ENCODE measurements at places on chromosomes 4 and X.
A peak's percentile ranks its signal among the peaks of the same experiment; 100 is the strongest.

GRCh38 chrX:153761863-153762262 lies 2.2 kb upstream of the PLXNB3 start:
- DNase-seq = no peak

DNA sequence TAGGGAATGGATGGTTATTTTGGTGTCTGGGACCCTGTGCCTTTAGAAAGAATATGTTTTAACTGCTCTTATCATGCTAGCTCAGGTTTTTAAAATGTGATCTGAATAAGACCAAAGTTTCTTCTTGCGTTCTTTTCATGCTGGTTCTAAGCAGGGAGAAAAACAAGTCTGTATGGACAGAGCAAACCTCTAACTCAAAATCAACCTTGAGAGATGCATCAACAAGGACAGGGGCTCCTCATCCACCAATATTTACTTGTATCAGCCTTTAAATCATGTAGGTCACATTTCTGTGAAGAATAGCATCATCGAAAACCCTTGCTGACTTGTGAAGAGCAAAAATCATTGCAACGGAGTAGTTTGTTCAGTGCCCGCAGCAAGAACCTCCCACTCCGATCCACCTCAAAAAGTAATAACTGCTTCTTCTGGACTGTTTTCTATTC lies 1.2 kb downstream of the ATP10D start:
- DNase-seq = no peak

- no peak for DNase-seq
Measured at GRCh38 chr4:1164040-1164439, 8.3 kb downstream of the SPON2 start.

- DNase-seq = no peak
Measured at GRCh38 chr4:140186651-140187315, 32.8 kb upstream of the MAML3 start.

GRCh38 chr4:172986114-172986513 lies 182.5 kb upstream of the GALNT7 start:
- DNase-seq = no peak

DNA sequence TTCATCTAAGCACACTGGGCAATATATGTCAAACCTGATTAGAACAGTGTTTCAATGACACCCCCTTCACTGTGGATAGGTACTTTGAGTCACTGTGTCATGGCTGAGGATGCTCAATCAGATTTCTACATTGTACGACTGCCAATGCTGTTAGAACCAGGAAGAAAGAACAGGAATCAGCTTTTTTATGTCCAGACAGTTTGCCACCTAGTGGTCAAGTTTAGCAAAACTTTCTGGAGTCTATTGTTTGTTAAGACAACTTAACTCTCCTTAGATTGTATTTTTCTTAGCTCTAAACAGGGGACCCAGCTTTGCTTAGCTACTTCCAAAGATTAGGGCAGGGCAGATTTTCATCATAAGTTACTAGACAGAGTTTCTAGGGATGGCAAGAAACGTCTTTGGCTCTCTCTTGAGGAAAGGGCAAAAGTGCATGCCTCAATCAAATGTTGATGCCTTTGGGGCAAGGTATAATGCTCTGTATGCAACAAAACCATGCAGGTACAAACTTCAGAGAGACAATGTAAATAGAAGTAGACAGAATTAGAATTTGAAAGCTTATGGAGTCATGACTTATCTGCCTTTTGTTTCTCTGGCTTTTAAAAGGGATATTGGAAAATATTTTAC lies 40.5 kb upstream of the BMP3 start:
- DNase-seq = no peak

- DNase-seq = no peak
Measured at GRCh38 chr4:111475001-111475400, 670.3 kb upstream of the FAM241A start.

DNA sequence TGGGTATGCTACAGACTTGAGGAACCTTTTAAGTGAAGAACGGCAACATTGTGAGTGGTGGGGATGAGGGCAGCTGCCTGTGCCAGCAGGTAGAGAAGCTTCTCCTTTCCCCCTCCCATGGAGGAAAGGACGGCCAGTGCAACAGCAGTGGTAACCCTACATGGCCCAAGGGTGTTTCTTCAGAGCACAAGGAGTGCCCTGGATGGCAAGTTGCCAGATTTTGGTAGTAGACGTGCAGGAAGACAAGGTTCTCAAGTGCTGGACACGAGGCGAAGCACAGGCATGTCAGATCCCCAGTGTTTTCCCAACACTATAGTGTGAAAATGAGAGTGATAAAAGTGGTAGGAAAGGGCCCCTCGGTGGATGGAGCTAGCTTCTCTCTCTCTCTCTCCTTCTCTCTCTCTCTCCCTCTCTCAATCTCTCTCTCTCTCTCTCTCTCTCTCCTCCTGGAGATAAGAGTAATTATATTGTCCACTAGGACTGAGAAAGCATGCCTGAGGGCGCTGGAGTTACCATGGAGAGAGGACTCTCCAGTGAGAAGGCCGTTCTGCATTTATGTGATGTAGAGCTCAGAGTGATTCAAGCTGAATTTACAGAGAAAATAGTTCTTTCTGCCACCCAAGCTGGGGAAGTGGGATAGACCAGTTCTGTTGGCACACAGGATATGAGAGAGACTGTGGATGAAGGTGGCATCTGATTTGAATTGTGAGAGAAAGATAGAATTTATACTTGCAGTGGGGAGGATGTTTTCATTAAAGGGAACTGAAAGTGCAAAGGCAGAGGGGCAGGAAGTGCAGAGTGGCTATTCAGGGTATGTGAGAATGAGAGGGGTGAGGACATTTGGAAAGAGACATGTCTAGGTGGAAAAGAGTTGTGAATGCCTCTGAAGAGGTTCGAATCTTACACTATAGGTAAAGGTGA lies 25.7 kb upstream of the TRPC3 start:
- DNase-seq = no peak

DNA sequence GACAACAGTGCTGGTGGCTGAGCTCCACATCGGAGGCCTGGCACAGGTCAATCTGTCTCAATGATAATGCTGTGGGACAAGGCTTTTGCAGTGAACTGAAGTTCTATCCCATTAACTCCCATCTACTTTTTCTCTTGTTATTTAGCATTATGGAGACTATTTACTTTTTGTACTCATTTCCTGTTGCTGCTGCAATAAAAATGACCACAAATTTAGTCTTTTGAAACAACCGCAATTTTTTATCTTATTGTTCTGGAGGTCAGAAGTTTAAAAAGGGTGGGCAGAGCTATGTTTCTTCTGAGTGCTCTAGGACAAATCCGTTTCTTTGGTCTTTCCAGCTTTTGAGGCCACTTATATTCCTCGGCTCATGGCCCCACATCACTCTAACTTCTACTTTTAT lies 111.0 kb upstream of the PITX2 start:
- DNase-seq = no peak

GRCh38 chrX:151476604-151477303 lies 79.7 kb downstream of the VMA21 start:
- no peak for DNase-seq

- peak; percentile 11 for DNase-seq
Measured at GRCh38 chr4:37889849-37890800, 759 bp upstream of the TBC1D1 start.

- no peak for DNase-seq
Measured at GRCh38 chrX:41529221-41529620, 82.1 kb downstream of the NYX start.

GRCh38 chr4:70670332-70671014 lies 4.2 kb upstream of the JCHAIN start:
- no peak for DNase-seq

DNA sequence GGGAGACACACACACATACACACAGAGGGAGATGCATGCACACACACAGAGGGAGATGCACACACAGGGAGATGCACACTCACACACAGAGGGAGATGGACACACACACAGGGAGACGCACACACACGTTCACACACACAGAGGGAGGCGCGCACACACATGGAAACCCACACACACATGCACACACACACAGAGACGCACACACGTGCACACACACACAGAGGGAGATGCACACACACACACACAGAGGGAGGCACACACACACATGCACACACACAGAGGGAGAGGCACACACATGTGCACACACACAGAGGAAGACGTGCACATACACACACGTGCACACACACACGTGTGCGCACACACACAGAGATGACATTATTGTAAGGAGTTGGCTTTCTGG lies 79.1 kb downstream of the HMX1 start:
- DNase-seq = no peak

DNA sequence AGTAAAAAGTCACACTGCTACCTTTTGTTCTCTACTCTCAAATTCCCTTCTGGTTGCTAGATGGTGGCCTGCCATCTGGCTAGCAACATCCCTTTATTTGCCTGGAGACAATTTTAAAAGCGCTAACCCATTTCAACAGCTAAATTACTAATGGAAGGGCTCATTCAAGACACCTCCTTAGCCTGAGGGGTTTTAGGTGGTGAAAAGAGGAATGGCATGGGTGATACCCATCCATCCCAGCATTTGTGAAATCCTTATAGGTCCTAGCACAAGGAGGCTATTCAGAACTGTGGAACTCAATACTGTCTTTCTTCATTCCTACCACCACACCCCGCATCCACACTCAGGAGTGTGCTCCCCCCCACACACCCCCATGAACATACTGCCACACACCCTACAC lies 33.5 kb downstream of the ARHGEF9 start:
- DNase-seq = no peak

GRCh38 chr4:159052315-159052714 lies 50.6 kb upstream of the RAPGEF2 start:
- no peak for DNase-seq

- no peak for DNase-seq
Measured at GRCh38 chrX:130725519-130725918, 177.5 kb downstream of the ENOX2 start.

DNA sequence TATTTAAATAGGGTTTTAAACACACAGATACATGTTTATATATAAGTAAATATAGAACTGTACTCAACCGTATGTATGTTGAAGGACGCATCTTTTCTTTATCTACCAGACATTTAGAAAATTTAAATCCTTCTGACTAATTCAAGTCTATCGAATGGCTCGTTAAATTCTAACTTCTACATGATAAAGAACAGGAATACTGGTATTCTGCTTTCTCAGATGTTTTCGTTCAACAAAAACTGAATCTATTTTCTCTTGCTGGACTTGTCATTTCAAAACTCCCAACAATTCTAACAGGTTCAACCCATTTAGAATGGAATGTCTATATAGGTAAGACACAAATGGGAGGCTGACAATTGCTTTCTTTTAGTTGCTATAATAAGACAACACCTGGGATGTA lies 978.3 kb upstream of the ADGRL3 start:
- DNase-seq = no peak

DNA sequence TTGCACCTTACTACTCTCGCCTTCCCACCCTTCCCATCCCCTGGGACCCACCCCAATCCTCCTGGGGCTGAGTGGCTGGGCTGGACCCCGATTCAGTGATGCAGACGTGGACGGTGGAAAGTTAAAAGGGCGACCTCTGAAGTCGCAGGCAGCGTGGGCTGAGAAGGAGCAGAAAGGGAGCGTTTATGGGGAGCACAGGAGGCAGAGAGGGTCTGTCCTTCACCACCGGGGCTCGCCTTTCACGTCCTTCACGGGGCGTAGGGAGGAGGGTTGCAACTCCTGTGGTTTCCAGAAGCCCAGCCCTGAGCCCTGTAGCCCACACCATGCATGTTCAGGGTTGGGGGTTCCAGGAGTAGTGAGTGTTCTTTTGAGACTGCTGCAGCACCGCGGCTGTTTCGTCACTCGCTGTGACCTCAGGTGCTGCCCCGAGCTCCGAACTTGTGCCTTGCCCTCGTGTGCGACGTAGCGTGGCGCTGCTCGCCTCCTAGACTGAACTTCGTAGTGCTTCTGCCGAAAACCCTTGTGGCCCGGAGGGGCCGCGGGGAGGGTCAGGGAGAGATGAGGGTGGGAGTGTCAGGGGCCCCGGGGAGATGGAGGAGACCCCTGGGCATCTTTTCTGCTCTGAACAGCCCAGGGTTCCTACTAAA lies 1.6 kb downstream of the NHS start:
- no peak for DNase-seq

- no peak for DNase-seq
Measured at GRCh38 chr4:74534936-74535335, 90.0 kb downstream of the AREG start.

DNA sequence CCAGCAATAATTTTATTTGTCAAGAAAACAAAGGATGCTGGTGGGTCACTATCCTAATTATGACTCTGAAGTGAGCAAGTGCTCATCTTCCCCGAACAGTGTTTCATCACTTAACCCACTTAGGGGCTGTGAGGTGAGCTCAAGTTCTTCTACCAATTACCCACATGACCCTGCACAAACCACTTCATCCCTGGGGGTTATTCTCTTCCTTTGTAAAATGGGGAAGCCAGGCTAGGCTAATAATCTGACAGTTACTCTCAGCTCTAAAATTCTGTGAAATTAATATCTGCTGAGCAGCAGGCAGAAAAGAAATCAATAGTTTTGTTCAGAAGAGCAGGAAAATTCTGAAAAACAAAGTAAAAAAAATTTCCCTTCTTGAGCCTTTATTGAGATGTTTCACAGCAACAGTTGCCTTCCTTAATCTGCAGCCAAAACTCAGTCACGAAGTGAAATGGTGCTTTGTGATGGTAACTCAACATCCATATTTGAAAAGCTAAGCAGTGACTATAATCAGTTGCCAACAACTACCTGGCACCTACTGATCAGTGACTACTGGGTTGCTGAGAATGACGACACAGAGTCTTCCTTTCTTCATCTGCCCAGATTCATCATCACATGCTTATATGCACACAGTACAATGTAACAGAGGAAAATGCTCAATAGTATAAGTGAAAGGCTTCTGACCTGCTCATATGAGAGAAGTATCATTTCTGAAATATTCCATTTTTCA lies 24.1 kb downstream of the ATP8A1 start:
- no peak for DNase-seq

GRCh38 chr4:94673961-94674360 lies 83.8 kb upstream of the BMPR1B start:
- DNase-seq = no peak

DNA sequence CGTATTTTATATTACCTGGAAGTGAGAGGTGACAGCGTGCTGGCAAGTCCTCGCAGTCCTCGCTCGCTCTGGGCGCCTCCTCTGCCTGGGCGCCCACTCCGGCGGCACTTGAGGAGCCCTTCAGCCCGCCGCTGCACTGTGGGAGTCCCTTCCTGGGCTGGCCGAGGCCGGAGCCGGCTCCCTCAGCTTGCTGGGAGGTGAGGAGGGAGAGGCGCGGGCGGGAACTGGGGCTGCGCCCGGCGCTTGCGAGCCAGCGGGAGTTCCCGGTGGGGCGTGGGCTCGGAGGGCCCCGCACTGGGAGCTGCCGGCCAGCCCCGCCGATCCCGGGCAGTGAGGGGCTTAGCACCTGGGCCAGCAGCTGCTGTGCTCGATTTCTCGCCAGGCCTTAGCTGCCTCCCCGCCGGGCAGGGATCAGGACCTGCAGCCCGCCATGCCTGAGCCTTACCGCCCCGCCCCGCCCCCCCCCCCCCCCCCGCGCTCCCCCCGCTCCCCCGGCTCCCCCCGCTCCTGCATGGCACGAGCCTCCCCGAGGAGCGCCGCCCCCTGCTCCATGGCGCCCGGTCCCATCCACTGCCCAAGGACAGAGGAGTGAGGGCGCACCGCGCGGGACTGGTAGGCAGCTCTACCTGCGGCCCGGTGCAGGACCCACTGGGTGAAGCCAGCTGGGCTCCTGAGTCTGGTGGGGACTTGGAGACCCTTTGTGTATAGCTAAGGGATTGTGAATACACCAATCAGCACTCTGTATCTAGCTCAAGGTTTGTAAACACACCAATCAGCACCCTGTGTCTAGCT lies 298.9 kb upstream of the MAGEB16 start:
- no peak for DNase-seq

Data from stimulated activated CD4-positive, alpha-beta T cell treated with anti-CD3 and anti-CD28 coated beads, TNF-alpha, amount 100 ng/mL, for 4 hours (primary cell).